ENCODE measurements at places on chromosomes 5 and 9.

DNA sequence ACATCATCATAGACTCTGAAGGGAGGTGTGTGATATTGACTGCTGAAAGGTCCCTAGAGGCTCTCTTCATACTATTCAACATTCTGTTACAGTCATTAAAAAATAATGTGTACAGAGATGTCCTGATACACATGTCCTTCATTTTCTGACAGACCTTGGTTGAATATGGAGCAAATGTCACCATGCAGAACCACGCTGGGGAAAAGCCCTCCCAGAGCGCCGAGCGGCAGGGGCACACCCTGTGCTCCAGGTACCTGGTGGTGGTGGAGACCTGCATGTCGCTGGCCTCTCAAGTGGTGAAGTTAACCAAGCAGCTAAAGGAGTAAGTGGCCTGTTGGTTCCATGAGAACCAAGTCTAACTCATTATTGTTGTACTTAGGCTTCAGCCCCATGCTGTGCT, 132.4 kb downstream of the SNCAIP start:
- no peak for DNase-seq

- DNase-seq = no peak
These were observed 23.6 kb upstream of the CAST start for GRCh38 chr5:96638561-96638960.

DNA sequence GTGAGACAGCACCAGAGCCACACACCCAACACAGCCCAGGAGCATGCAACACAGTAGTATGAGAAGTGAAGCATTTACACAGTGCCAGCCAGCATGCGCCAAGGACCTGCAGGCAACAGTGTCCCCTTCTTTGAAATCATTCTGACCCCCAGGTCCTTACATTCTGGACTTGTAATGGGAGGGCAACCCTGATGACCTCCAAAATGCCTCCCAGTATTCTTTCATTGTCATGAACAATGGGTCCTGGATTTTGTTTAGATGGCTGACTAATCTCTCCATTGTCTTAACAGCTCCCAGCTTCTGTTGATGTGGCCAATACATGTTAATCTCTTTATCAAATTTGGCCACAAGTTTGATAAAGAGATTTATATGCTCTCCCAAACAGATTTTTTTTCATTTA, 417.1 kb downstream of the DMRTA1 start:
- no peak for DNase-seq

DNA sequence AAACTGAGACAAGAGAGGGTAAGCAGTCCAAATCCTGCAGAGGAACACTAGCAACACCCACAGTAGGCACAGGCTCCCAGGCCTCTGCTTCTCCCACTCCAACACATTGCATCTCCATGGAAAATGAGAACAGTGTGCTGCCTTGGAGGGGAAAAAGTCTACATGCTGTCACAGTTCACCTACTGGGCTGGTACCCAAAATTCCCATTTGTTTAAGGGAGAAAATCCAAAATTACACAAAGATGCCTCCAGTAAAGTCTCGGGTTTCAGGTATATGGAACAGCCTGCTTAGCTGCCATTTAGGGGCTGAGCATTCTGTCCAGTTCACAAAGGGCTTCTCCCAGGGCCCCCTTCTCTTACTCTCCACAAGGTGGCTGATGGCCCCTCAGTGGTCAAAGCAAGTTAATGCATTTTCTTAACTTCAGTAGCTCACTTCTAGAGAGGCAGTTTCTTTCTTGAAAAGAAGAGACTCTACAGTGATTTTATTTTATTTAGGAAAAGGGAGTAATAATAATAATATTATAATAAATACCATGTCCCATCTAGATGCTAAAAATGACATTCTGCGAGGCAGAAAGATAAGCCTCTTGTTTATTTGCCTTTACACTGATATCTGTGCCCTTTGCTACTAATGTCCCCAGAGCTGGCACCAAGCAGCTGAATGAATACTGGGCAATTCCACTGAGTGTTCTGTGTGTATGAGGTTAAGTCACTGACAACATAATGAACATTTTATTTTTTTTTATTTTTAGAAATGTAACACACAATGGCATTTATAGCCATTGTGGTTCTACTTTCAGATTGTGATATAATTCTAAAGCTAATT, 89.4 kb downstream of the RGS7BP start:
- DNase-seq = no peak

- DNase-seq = no peak
These were observed 161.7 kb upstream of the STK32A start for GRCh38 chr5:147073098-147073497.

GRCh38 chr9:14312719-14313377, 1.1 kb downstream of the NFIB start:
- DNase-seq = no peak

- DNase-seq = no peak
These were observed 216.0 kb downstream of the NR3C1 start for GRCh38 chr5:143187495-143187894.

GRCh38 chr5:10981932-10982331, 220.9 kb upstream of the DAP start:
- no peak for DNase-seq

- DNase-seq = no peak
These were observed 168.1 kb downstream of the SEMA6A start for GRCh38 chr5:116406306-116407041.

All from foreskin fibroblast (primary cell).